Naive thymus-derived CD4-positive, alpha-beta T cell (primary cell): ENCODE measurements at places on chromosomes 5 and 9. TPM values are rescaled to one million over a fixed set of nuclear protein-coding genes. Genes with fewer than 3 reads are reported as not detected.

MED22 gene
- 44.6 TPM for total RNA-seq

ANXA2R gene
- total RNA-seq: 61.4 TPM

KIF3A gene
- total RNA-seq: 10.5 TPM

CDH10 gene
- total RNA-seq: not detected in 2 replicates

- no peak for DNase-seq
Observed at GRCh38 chr5:191949-192690, 825 bp downstream of the LRRC14B start.

DNA sequence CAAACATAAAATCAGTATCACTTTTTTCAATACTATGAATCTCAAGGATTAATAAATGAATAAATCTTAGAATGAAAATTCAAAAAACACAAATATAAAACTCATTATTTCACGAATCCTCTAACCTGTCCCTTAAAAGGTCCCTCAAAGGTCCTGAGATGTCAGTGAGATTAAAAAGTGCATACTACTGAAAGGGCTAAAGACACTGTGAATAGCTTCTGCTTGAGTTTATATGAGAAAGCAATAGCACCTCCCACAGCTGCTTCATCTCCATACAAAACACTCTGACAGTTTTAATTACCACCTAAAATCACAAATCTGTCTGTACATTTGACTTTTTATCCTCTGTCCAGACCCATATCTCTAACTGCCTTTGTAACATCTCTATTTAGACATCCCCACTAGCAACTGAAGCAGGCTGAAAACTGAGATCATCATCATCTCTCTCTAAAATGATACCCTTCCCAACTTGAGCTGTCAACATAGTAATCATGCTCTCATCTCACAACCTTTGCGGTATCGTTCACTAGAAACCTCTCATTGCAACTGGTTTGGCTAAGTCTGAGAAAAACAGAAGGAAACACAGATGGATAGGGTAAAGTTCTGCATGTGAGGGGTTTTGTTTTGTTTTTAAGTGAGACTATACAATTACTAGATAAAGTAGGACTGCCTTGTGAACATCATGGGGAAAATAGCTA is 56.3 kb downstream of the TBCA start:
- DNase-seq: no peak

DNA sequence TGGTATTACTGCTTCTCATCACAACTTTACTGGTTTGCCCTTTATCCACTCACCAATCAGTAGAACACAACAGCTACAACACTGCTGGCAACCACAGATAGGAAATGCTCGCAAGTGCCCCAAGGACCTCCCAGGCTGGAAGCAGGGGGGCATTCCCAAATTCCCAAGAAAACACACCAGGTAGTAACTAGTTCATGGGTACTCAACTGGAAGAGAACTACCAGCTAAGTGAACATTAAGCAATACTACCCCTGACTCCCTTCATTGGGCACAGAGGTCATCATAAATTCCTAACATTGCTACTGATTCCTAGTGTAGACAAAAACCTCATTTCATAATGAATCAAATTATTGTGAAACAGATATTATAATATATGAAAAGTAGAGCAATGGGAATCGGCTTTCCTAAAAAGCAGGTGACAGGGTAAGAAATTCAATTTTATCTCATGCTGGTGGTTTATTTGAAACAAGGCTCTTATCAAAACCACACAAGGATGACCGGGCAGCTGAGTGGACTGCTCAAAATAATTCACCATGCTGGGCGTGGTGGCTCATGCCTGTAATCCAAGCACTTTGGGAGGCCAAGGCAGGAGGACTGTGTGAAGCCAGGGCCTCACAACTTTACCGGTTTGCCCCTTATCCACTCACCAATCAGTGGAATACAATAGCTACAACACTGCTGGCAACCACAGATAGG is 81.6 kb downstream of the TLE1 start:
- no peak for DNase-seq

- no peak for DNase-seq
Observed at GRCh38 chr5:159227452-159227851, 18.1 kb upstream of the RNF145 start.

DNA sequence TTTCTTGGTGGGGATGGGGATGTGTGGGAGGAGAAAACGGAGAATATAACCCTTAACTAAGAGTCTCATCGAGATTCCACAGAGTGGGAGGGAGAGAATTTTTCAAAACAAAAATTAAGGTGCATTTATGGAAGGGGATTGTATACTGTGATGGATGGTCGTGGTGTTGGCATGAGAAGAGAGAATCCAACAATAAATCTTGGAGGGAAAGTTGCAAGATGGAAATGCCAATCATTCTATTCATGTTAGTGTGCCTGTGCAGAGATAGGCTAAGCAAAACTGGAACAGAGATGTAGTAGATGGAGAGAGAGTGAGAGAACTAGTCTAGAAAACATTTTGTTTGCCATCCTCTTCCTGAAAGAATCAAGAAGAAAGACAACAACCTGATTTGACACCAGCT is 613.1 kb downstream of the EBF1 start:
- DNase-seq: no peak

DNA sequence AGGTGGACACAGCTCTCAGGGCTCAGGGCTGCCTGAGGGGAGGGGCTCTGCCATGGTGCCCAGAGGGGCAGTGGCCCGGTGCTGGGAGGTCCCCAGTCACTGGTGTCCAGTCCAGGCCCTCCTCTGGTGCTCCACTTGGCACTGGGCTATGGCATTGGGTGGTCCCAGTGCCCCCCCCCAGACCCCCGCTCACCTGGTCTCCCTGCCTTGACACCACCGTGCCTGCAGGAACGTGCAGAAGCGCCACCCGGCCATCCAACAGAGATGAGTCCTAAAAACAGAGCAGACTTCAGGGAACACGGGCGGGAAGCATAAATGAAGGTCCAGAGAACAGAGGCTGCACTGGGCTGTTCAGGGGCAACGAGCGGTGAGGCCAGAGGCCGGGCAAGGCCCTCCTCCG is 42.3 kb upstream of the NSMF start:
- DNase-seq: no peak

- no peak for DNase-seq
Observed at GRCh38 chr9:84340535-84340934, at the start of gene SLC28A3. TSS of gene SLC28A3 (minus strand) at chr9:84340758. CDS start at chr9:84340633, 125 bp downstream.

DNA sequence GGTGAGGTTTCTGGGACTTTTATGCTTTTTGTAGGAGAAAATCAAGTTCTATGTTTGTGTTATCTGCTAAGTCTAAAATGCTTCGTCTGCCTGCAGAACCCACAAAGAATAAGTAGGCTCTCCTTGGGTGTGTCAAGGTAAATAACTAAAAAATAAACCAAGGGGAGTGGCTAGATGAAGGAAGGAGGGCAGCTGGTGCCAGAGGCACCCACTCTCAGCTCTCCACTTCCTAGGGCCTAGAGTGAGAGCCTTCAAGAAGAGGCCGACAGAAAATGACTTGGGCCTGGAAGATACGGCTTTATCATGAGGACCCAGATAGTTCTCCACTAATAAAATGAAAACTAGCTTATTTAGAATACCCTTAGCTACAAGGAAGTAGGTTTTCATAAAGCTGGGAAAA is 147.4 kb downstream of the CDK5RAP2 start:
- DNase-seq: no peak

DNA sequence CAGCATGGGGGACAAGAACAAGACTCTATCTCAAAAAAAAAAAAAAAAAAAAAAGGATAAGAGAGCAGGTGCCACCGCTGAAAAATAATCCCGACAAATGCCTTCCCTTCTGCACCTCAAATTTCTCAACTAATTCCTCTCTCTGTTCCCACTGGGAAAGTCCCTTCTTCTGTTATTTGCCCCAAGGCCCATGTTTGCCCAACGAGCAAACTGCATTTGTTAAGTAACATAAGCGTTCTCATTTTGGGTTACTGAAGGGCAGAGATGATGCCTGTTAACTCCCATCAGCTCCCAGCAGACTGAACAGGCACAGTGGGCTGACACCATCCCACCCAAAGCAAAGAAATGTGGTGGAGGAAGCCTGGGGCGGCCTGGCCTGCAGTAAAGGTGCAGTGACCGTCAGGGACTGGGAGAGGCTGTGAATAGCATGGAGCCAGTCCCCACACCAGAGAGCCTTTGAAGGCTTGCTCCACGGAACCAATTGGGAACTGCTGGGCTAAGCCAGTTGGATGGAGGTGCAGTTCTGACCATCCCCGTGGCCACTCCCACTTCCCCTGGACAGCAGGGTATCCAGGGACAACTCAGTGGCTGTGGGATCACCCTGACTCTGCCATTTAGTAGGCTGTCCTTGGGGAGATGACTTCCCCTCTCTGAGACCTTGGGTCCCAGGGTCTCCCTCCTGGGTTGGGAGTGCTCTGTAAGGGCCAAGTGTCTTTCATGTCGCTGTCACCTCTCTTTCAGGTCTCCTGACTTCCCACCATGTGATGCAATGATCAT is 149.7 kb upstream of the IER5L start:
- no peak for DNase-seq

DNA sequence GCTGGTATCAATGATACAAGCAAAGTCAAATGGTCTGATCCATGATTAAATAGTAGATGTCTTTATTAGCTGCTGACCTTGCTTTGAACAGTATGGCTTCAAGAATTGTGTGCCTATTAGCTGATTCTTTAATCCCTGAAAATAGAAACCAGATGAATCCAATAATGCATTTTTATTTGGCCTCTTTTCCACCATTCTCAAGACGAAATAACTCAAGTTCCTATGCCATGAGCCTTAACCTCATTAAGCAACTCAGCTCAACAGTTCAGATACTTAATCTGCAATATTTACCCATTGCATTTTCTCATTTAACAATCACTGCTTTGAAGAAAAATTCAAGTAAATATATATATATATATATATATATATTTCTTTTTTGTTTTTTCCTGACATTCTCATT is 588.6 kb upstream of the MEF2C start:
- DNase-seq: no peak

GRCh38 chr9:33177086-33177485 is 9.9 kb upstream of the B4GALT1 start:
- DNase-seq: no peak

DNA sequence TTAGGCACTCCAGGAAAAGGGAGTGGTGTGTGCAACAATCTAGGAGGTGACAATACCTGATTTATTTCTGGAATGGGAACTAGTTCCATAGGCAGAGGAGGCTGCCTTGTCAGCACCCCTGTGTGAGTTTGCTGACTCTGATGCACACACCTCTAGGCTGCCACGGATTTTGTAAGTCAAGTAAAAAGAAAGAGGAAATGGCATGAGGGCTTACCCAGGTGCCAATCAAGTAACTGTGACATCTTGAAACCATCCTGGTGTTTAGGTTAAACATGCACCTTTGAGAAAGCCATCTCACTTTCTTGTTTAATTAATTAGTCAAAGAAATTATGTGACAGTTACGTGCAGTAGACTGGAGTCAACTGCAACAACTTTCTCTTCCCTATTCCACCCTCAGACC is 32.3 kb upstream of the FAM81B start:
- DNase-seq: no peak
